ENCODE measurements at places on chromosomes 2 and 18.
A peak's percentile ranks its signal among the peaks of the same experiment; 100 is the strongest.

- DNase-seq, result no peak
- no peak overlapping the region for H3K27ac ChIP-seq
- H3K4me1 ChIP-seq, result no peaks in the 10 kb centered on the region
- H3K4me3 ChIP-seq, result no peak overlapping the region
Observed at GRCh38 chr18:60508108-60508507, 135.5 kb upstream of the MC4R start.

- DNase-seq, result peak; percentile 8
- H3K27me3 ChIP-seq, result no peaks in the 10 kb centered on the region
- H3K36me3 ChIP-seq, result no peaks in the 10 kb centered on the region
- H3K4me1 ChIP-seq, result no peaks in the 10 kb centered on the region
- H3K27ac ChIP-seq, result peak overlapping the region; percentile 40
Observed at GRCh38 chr2:190119923-190120590, 57.5 kb upstream of the MSTN start.

DNA sequence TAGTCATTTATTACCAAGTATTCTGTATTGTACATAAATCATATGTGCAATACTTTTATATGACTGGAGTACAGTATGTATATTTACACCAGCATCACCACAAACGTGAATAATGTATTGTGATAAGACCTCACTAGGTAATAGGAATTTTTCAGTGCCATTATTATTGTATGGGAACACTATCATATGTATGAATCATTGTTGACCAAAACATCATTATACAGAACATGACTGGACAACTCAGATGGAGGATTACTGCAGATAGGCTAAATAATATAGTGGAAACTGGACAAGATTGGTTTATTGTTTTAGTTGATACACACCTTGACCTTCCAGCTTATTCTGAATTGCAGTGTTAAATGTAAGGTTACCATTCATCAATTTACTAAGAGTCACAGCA, 33.4 kb downstream of the VAPA start:
- H3K27ac ChIP-seq, result no peak overlapping the region
- H3K4me3 ChIP-seq, result no peak overlapping the region
- peaks cover 86% of the 10 kb centered on the region for H3K36me3 ChIP-seq
- H3K4me1 ChIP-seq, result peaks cover 13% of the 10 kb centered on the region

DNA sequence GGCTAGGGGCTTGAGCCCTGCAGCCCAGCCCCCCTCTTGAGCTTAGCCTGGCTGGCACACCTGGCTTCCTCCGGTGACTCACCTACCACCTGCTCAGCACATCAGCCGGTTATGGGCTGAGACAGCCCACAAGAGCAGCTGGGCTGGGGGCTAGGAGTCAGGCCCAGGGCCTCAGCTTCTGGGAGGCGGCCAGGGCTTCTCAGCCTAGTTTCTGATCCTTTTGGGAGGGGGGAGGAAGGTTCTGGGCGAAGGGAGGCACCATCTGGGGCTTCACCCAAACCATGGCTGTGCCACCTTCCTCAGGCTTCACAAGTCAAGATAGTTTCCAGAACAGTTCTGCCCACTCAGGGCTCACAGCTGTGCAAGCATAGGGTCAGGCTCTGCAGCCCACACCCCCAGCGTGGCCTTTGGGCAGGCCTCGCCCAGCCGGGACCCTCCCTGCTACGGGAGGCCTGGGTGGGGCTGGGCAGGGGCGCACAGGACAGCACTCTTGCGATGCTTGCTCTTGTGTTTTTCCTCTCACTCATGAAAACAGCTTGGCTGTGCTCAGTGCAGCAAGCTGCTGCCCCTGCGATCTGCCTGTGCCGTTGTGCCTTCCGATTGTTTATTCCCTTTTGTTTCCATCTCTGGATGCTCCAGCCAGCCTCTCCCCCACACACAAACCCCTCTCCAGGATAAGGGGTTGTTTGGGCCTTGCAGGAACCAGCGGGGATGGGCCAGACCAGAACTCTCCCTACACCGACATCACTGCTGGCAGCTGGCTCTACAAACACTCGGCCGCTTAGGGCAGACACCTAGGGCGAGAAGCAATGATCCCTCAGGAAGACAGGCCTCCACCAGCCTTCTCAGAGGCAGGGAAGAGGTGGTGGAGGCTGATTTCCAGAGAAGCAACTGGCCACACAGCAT, 26.1 kb upstream of the SEMA4C start:
- H3K27ac ChIP-seq, result no peak overlapping the region
- no peak overlapping the region for H3K4me3 ChIP-seq
- no peaks in the 10 kb centered on the region for H3K36me3 ChIP-seq
- H3K4me1 ChIP-seq, result peaks cover 22% of the 10 kb centered on the region

DNA sequence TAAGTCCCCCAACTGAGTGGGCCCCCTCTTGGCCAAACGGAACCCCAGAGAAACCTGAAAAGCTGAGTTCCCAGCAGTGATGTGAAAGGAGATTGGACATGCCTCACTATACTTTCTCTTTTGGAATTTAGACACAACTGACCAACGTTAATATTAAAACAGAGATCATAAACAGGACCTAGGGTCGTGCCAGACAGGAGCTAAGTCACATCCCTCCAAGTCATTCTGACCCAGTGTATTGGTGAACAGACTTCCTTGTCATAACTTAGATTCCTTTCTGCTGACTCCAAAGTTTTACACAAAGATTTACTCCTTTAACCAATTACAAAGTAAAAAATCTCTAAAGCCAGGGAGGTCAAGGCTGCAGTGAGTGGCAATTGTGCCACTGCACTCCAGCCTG, 46.9 kb downstream of the UXS1 start:
- H3K27ac ChIP-seq, result no peak overlapping the region
- no peaks in the 10 kb centered on the region for H3K4me1 ChIP-seq
- no peak overlapping the region for H3K4me3 ChIP-seq
- H3K36me3 ChIP-seq, result no peaks in the 10 kb centered on the region
- DNase-seq, result no peak

DNA sequence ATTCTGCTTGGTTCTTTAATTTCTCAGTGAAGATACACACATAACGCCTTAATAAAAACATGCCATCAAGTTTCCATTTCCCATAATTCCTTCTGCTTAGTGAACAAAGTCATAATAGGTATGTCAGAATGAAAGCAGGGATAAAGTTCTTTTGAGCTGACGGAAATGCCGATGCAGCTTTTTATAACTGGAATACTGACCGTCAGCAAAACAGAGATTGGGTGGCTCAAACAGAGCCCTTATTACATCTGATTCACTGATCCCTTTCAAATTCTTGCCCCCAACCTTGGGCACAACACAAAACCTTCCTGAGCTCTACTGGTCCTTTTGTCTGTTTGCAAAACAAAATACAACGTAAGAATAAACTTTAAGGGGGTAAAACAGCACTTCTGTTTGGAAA, 140.4 kb downstream of the CDH2 start:
- H3K4me3 ChIP-seq, result no peak overlapping the region
- DNase-seq, result no peak
- H3K36me3 ChIP-seq, result no peaks in the 10 kb centered on the region

DNA sequence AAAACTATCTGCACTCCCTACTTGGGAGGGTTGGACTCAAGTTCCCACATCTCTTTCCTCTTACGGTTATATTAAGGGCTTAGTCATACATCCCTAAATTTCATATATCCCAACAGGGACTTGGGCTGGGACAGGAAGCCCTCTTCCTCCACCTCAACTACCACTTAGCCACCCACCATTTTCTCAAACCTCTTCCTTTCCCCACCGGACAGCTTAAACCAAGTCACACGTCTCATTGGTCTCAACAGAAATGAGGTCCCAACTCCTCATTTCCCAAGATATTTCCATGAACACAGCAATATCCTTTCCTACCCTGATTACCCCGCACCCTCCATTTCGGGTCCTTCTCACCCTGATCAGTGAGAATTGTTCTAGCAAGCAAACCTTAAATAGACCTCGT, 736 bp downstream of the ZSCAN30 start:
- H3K27ac ChIP-seq, result peak overlapping the region; percentile 83
- no peaks in the 10 kb centered on the region for H3K36me3 ChIP-seq
- H3K4me3 ChIP-seq, result peak overlapping the region; percentile 80
- no peaks in the 10 kb centered on the region for H3K27me3 ChIP-seq

DNA sequence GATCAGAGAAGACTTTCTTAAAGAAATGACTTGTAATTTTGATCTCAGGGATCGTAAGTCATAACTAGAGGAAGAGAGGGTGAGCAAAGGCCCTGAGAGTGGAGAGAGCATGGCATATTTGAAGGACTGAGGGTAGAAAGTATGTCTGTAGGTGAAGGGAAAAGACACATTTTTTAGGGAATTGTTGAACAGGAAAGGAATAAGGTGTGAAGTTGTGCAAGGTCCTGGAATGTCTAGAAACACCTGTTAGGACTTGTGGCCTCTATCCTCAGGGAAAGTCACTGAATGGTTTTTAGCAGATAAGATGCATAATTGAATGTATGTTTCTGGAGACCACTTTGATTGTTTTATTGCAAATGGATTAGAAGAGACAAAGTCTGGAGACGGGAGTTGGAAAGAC, 62.5 kb upstream of the ACTR3 start:
- H3K36me3 ChIP-seq, result no peaks in the 10 kb centered on the region
- H3K27me3 ChIP-seq, result no peaks in the 10 kb centered on the region
- no peak for DNase-seq

- H3K4me3 ChIP-seq, result no peak overlapping the region
- no peaks in the 10 kb centered on the region for H3K36me3 ChIP-seq
- H3K27ac ChIP-seq, result no peak overlapping the region
- no peak for DNase-seq
- H3K4me1 ChIP-seq, result no peaks in the 10 kb centered on the region
Observed at GRCh38 chr2:84243788-84244733, 215.0 kb downstream of the SUCLG1 start.

DNA sequence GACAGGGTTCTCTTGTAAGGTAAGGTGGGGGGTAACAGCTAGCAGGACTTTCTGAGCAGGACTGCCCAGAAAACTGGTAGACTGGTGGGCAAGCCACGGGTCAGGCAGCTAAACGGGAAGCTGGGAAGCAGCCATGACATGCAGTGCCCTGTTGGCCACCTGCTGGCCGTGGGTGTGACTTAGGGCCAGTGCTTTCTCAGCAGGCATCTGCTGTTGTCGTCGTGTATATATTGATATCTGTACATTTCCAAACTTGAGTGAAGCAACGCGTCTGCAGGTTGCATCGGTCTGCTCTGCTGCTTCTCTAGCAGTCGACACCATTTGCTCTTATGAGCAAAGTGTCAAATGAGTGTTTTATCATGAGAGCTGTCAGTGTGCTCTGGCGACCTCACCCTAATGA, 31.0 kb downstream of the COA5 start:
- H3K27ac ChIP-seq, result no peak overlapping the region
- H3K27me3 ChIP-seq, result no peaks in the 10 kb centered on the region
- no peaks in the 10 kb centered on the region for H3K4me1 ChIP-seq
- H3K4me3 ChIP-seq, result no peak overlapping the region

DNA sequence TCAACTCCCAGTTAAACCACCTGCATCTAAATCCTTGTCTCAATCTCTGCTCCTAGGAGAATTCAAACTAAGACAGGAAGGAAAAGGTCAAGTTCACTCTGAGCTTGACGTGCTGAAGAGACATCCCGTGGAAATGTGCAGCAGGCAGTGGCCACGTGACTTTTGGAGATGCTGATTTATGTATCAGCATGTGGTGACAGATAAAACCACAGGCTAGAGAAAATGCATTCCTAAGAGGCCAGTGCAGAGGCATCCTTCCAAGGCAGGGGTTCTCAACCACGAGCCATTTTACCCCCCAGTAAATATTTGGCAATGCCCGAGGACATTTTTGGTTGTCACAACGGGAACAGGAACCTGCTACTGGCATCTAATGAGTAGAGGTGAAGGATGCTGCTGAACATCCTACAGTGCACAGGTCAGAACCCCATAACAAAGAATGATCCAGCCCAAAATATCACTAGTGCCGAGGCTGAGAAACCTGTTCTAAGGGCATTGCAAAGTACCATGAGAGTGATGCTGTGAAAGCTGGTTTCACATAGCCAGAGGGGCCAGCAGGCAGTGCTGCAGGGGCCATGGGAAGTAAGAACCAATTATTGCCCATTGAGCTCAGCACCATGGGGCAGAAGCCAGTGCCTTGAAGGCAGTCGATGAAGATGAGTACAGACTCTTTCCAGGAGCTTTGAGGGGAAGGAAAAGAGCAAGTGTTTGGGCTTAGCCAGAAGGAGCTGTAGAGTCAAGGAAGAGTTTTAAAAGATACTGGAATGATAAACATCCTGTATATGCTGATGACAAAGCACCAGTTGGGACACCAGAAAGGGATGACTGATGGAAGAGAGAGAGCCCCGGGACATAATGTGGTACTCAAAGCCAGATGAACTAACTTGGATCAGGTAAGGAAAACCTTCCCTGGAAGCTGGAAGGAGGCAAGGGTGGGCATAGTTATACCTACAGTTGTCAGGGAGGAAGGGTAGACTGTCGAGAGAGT, 174.6 kb downstream of the HAUS1 start:
- DNase-seq, result no peak
- H3K4me1 ChIP-seq, result peaks cover 12% of the 10 kb centered on the region
- no peaks in the 10 kb centered on the region for H3K36me3 ChIP-seq
- no peaks in the 10 kb centered on the region for H3K27me3 ChIP-seq
- H3K27ac ChIP-seq, result no peak overlapping the region

GRCh38 chr2:118983915-118984314, 41.9 kb downstream of the MARCO start:
- H3K36me3 ChIP-seq, result no peaks in the 10 kb centered on the region
- no peak overlapping the region for H3K27ac ChIP-seq
- no peak for DNase-seq
- no peak overlapping the region for H3K4me3 ChIP-seq
- H3K4me1 ChIP-seq, result no peaks in the 10 kb centered on the region

- no peaks in the 10 kb centered on the region for H3K36me3 ChIP-seq
- no peak for DNase-seq
- H3K27me3 ChIP-seq, result no peaks in the 10 kb centered on the region
- H3K4me3 ChIP-seq, result no peak overlapping the region
Observed at GRCh38 chr2:190355968-190356644, 12.7 kb downstream of the INPP1 start.

- peak overlapping the region; percentile 88 for H3K27ac ChIP-seq
- DNase-seq, result no peak
- no peaks in the 10 kb centered on the region for H3K36me3 ChIP-seq
- peaks cover 14% of the 10 kb centered on the region for H3K4me1 ChIP-seq
Observed at GRCh38 chr18:50374220-50374752, 560 bp upstream of the SKA1 start.

DNA sequence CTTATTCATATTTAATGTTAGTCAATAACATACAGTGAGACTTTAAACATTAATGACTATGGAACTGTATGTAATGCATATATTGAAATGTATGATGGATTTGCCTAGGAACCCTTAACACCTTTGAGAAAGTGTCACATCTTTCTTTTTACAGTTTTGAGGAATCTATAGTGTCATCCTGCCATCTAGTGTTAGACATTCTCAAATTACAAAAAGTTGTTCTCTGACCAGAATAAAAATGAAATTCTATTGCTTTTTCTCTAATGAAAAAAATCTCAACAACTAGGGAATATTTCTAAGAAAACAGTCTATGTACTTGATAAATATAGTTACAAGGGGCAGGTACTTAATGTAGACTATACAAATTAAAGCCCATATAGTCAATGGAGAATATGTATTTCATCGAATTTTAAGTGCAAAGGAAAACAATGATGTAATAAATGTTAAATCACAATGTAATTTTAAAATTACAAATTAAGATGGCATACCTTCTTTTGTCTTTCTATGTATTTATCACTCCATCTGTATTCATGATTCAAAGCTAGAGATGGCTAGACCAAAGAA, 5.1 kb upstream of the CALCRL start:
- H3K36me3 ChIP-seq, result no peaks in the 10 kb centered on the region
- no peak overlapping the region for H3K4me3 ChIP-seq
- H3K27me3 ChIP-seq, result no peaks in the 10 kb centered on the region
- no peak for DNase-seq
- H3K4me1 ChIP-seq, result no peaks in the 10 kb centered on the region

- H3K27me3 ChIP-seq, result no peaks in the 10 kb centered on the region
- no peaks in the 10 kb centered on the region for H3K4me1 ChIP-seq
- no peak overlapping the region for H3K27ac ChIP-seq
- no peak for DNase-seq
Observed at GRCh38 chr2:190607657-190608357, 41.1 kb upstream of the NAB1 start.

Data from heart right ventricle (tissue), 16 donors.